Activated CD8-positive, alpha-beta T cell treated with anti-CD3 and anti-CD28 coated beads, Interleukin-2, amount 10 ng/mL, durations not matched to agents 7 days and 5 days (primary cell): ENCODE measurements at places on chromosomes 2 and 18.
A peak's percentile ranks its signal among the peaks of the same experiment; 100 is the strongest.

DNA sequence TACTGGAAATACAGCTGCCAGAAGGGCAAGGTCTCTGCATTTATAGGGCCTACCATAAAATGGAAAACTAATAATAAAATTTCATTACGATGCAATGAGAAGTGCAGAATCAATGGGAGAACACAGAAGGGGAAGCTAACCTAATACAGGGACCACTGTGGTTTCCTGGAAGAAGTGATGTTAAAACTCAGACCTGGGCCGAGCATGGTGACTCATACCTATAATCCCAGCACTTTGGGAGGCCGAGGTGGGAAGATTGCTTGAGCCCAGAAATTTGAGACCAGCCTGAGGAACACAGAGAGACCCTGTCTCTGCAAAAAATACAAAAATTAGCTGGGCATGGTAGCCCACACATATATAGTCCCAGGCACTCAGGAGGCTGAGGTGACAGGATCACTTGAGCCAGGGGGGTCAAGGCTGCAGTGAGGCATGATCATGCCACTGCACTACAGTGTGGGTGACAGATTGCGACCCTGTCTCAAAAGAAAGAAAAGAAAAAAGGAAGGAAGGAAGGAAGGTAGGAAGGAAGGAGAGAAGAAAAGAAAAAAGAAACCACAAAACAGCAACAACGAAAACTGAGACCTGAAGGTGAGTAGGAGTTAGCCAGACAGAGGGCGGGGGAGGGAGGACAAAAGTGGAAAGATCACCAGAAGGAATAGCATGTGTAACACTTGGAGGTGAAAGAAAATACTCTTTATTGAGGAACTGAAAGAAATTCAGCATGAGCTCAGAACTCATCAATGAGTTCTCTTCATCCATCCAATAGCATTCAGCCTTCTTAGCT, 58.3 kb upstream of the DTNA start:
- H3K27ac ChIP-seq, result no peak overlapping the region
- no peak for DNase-seq
- H3K4me1 ChIP-seq, result no peaks in the 10 kb centered on the region
- H3K4me3 ChIP-seq, result no peak overlapping the region
- H3K36me3 ChIP-seq, result no peaks in the 10 kb centered on the region
- H3K27me3 ChIP-seq, result peaks cover 10% of the 10 kb centered on the region

DNA sequence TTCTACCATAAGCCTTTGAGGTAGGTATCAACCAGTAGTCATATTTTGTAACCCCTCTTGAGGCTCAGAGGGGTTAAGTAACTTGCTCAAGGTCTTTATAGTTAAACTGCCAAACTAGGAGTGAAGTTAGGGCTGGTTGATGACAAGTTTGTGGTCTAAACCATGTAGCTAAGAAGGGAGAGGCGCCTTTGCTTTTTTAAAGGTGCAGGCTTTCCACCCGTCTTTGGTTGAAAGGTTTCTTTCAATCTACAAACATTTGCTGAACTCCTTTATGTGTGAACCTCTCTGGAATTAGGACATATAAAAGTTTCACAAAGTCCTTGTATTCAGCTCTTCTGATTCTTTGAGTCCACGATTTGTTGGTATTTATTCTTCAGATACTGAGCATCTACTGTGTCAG, 2.4 kb upstream of the MTA3 start:
- H3K4me1 ChIP-seq, result peaks cover 33% of the 10 kb centered on the region
- H3K4me3 ChIP-seq, result no peak overlapping the region
- peak; percentile 34 for DNase-seq
- no peaks in the 10 kb centered on the region for H3K27me3 ChIP-seq
- H3K27ac ChIP-seq, result peak overlapping the region; percentile 8

DNA sequence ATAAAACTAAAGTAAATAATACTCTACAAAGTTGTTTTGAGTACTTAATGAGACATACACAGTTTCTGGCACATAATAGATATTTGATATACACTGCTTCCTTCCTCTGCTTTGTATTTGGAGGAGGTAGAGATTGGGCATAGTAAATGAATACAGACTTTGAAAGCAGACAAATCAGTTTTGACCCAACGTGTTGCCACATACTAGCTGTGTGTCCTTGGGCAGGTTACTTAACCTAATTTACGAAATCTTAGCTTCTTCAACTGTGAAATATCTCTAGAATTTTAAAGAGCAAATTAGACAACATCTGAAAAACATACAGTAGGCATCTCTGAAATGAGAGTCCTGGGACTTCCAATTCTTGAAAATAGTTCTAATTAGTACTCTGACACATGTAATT, 425.4 kb downstream of the TGIF1 start:
- H3K36me3 ChIP-seq, result no peaks in the 10 kb centered on the region
- H3K4me3 ChIP-seq, result no peak overlapping the region
- no peak overlapping the region for H3K27ac ChIP-seq
- DNase-seq, result no peak
- H3K27me3 ChIP-seq, result peaks cover 14% of the 10 kb centered on the region

DNA sequence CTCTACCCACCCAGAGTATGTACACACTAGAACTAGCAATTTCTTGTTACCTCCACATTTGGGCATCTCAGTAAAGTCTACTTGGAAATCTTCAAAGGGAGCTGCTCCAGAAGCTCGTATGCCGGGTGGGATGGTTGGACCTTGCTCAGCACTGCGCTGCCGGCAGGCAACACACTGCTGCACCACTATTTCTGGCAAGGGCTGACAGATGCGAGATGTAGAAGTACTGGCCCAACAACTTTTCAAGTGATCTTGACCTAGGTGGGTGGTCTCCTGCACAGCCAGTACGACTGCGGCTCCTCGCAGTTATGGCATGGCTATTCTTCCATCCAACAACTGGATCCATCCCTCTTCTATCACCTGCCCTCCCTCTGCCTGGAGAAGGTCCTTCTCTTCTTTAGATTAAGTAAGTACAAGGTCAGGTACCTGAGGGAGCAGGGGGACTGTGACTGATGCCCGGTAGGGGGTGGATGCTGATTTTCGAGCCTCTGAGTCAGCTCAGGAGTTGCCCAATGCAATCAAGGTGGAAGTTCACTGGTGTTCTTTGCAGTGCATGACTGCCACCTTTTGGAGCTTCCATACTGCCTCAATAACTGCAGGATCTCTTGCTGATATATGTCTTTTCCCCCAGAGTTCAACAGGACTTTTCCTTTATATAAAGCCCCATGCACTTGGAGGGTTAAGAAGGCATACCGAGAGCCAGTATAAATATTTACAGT, 100.4 kb upstream of the SLC1A4 start:
- no peaks in the 10 kb centered on the region for H3K36me3 ChIP-seq
- no peak overlapping the region for H3K4me3 ChIP-seq
- no peak for DNase-seq
- no peaks in the 10 kb centered on the region for H3K4me1 ChIP-seq

DNA sequence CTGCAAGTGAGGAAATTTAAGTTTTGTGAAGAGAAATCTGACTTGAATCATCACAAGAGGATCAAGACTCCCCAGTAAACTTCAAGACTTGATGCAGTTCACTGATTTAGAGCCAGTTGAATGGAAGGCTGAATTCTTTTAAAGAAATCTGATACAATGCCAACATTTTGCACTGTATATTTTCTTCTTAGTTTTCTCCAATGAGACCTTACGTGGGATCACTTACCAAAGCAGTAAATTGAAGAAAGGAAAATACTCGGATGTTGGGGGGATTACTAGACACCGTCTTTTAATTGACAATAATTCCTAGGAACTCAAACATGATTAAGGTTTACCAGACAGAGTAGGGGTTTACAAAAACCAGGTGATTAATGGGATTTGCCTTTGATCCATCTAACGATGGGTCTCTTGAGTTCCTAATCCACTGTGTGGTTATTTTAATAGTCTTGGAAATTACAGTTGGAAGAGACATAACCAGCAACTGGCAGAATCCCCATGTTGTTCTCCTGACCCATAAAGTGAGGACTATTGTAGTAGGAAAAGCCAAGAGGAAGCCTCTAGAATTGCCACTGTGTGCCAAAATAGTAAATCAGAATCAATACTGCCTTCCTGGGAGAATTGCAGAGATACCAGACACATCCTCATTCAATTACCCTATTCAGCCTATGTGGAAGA, 354.5 kb downstream of the PID1 start:
- H3K4me3 ChIP-seq, result no peak overlapping the region
- H3K4me1 ChIP-seq, result no peaks in the 10 kb centered on the region
- no peaks in the 10 kb centered on the region for H3K36me3 ChIP-seq
- no peaks in the 10 kb centered on the region for H3K27me3 ChIP-seq
- H3K27ac ChIP-seq, result no peak overlapping the region
- no peak for DNase-seq

DNA sequence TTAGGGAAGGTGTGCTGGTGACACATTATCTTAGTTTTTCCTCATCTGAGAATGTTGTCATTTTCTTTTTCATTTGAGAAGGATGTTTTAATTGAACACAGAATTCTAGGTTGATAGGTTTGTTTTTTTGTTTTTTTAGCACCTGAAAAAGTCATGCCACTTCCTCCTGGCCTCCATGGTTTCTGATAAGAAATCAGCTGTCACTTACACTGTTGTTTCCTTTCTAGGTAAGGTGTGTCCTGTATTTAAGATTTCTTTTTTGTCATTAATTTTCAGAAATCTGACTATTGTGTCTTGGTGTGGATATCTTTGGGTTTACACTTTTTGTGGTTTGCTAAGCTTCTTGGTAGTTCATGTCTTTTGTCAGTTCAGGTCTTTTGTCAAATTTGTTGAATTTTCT, 99.3 kb downstream of the ROCK1 start:
- H3K4me3 ChIP-seq, result no peak overlapping the region
- peaks cover 69% of the 10 kb centered on the region for H3K36me3 ChIP-seq
- H3K27me3 ChIP-seq, result no peaks in the 10 kb centered on the region
- H3K27ac ChIP-seq, result no peak overlapping the region
- no peak for DNase-seq

GRCh38 chr2:30356071-30356470, 91.0 kb upstream of the LCLAT1 start:
- H3K36me3 ChIP-seq, result no peaks in the 10 kb centered on the region
- DNase-seq, result no peak
- no peak overlapping the region for H3K4me3 ChIP-seq

DNA sequence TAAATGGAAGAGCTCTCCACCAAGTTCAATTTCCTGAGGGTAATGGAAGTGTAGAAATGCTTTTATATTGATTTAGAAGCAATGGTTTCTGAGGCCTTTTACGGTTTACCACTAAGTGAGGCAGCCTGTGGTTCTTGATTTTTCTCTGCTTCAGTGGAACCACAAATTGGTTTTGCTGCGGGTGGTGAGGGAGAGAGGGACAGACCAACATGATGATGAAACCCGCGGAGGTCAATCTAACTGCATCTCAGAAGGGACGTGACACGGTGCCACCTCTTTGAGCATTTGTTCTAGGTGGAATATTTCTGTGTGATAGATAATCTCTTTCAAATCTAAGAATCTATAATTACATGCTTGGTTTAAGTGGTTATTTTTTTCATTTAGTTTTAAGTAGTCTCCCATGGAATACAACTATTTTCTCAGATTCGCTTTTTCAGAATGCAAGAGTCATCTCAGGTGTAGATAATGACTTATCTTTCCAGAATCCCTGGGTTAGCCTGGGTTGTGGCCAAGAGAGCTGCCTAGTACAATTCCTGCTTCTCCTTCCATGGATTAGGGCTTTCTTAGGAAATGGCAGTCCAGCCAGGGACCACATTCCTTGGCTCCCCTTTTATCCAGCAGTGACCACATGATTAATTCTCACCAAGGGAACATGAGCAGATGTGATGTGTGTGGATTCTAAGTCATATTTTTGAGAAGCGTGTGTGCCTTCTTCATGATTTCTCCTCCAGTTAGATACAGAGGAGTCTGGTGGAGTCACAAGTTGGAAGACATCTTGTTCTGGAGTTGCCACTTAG, 52.5 kb downstream of the KCNE4 start:
- H3K4me3 ChIP-seq, result no peak overlapping the region
- no peaks in the 10 kb centered on the region for H3K27me3 ChIP-seq
- H3K27ac ChIP-seq, result no peak overlapping the region

GRCh38 chr2:240374085-240374907, 61.2 kb upstream of the GPC1 start:
- H3K27ac ChIP-seq, result no peak overlapping the region
- no peak for DNase-seq
- no peaks in the 10 kb centered on the region for H3K36me3 ChIP-seq
- H3K27me3 ChIP-seq, result peaks cover 2% of the 10 kb centered on the region
